ENCODE measurements at places on chromosomes 2 and 18. TPM values are rescaled to one million over a fixed set of nuclear protein-coding genes. Genes with fewer than 3 reads are reported as not detected.

The CHRNA1 gene
- 198 TPM for polyA plus RNA-seq

The DDX1 gene
- polyA plus RNA-seq, result 114 TPM

The PLA2R1 gene
- polyA plus RNA-seq, result 10.6 TPM

The FECH gene
- polyA plus RNA-seq, result 22.2 TPM

The LYPD1 gene
- polyA plus RNA-seq, result 11.0 TPM

The DCTN1 gene
- polyA plus RNA-seq, result 86.6 TPM

The IL1R1 gene
- polyA plus RNA-seq, result 11.7 TPM

The LRATD1 gene
- 41.0 TPM for polyA plus RNA-seq

The NPPC gene
- 3.9 TPM for polyA plus RNA-seq

The OTOS gene
- polyA plus RNA-seq, result not detected

GRCh38 chr2:202612145-202612544, 22.6 kb upstream of the FAM117B start:
- no peak for DNase-seq

GRCh38 chr2:179020156-179020750, 29.7 kb downstream of the CCDC141 start:
- no peak for DNase-seq

GRCh38 chr2:67038195-67038594, 358.9 kb upstream of the ETAA1 start:
- DNase-seq, result no peak

DNA sequence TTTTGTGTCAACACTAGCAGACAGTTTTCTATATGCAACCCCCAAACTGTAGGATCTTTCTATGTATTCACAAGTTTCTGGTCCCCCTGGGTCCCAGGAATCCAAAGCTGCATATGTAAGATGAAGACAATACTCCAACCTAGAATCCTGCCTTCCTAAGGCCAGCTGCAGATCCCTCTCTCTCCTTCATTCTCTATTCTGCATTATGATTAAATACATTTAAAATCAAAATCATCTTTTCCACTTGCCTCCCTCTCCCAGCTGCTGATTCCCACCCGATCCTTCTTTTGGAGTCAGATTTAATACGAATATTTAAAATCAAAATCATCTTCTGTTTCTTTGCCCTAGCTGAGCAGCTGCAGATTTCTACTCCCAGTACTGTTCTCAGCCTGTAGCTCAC, 783.0 kb upstream of the ZEB2 start:
- DNase-seq, result peak; percentile 70

DNA sequence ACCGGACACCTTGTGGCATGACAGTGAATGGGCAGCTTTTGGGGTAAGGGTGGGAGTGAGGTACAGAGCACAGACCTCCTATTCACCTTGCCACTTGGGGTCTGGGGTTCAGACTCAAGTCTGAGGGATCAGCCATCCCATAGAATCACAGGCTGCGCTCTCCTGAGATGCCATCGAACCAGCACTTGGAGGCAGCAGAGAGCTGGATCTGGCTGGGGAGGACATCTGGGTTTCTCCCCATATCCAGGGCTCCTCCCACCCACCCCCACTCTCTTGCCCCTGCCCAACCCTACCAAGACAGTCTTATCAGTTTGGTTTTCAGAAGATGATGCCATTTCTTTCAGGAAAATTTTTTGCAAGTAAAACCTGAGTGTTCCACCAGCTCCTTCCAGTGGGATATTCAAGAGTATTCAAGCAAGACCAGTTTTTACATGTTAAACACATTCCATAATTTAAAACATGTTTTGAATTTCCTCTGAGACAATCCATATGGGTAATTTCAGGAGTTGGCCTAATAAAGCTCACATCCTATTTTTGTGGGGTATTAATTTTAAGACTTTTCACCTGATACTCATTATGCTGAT, 29.2 kb upstream of the TEX44 start:
- peak; percentile 41 for DNase-seq

- DNase-seq, result no peak
Observed at GRCh38 chr18:38900445-38900844, 1334.8 kb upstream of the CELF4 start.

DNA sequence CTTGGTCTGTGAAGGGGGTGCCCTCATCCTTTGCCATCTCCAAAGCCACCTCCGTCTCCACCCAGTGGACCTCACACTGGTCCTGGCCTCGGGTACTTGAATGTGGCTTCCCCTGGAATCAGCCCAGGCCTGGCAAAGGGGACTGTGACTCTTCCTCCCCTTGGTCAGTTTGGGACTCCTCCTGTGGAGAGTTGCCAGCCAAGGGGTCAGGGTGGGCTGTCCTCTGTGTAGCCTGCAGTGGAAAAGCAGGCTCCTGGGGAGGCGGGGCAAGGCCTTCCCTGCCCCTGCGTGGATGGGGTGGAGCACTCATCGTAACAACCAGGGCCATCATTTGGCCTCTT, 59.8 kb downstream of the INHBB start:
- no peak for DNase-seq

GRCh38 chr2:67880291-67880761, 182.5 kb downstream of the C1D start:
- DNase-seq, result no peak

DNA sequence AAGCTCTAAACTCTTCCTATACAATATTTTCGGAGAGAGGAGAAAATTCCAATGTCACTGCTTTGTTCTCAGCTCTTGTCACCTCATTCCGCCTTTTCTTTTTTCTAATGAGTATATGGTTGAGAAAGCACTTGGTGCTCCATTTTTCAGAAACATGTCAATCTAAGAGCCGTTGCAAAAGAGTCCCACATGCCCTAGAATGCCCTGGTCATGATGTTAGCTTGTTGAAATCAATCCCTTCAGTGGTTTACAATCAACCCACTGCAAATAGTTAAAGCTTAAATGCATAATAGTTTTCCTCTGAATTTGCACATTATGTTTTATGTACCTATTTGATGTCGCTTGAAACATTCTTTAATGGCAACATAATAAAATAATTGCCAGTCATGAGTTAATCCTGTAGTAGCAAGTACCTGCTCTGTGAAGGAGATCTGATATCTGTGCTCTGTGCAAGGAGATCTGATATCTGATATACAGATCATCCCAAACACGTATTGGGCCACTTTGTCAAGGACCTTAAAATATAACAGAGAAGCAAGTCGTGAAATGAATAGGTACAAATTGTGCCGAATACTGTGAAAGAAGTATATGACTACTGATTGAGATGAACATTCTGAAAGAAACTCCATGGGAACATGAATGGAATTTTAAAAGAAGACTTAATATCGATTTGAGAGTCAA, 1633.5 kb downstream of the SUCLG1 start:
- no peak for DNase-seq

- DNase-seq, result peak; percentile 43
Observed at GRCh38 chr2:101124643-101125366, 26.4 kb downstream of the TBC1D8 start.

- DNase-seq, result no peak
Observed at GRCh38 chr2:22499082-22499839, 885.7 kb upstream of the KLHL29 start.

GRCh38 chr2:212384027-212384426, 154.6 kb downstream of the ERBB4 start:
- no peak for DNase-seq

GRCh38 chr2:74696829-74697228, 42.8 kb downstream of the SEMA4F start:
- DNase-seq, result no peak

GRCh38 chr2:2788076-2788475, 457.0 kb upstream of the MYT1L start:
- DNase-seq, result no peak

DNA sequence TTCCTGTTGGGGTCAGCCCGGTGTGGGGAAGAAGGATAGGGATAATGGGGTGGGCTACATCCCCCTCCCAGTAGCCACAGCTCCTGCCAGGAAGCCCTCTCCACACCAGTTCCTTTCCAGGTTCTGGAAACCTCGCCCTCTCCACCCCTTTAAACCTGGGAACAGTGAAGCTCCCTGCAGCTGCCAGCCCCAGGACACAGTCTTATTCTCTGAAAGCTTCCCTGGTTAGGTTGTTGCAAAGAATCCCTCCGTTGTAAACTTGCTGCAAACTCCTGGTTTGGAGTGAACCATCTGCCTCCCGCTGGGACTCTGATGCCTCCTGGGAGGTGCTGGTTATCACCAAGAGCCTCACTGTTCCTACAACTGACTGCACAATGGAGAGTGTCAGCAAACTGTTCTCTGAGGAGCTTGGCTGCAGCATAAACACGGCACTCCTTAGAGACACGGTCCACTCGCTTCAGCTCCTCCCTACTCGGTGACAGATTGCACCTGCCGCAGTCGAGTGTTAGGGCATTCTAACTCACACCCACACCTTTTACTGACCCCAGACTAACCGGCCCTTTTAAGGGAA, 261.8 kb upstream of the RAB6C start:
- DNase-seq, result no peak

DNA sequence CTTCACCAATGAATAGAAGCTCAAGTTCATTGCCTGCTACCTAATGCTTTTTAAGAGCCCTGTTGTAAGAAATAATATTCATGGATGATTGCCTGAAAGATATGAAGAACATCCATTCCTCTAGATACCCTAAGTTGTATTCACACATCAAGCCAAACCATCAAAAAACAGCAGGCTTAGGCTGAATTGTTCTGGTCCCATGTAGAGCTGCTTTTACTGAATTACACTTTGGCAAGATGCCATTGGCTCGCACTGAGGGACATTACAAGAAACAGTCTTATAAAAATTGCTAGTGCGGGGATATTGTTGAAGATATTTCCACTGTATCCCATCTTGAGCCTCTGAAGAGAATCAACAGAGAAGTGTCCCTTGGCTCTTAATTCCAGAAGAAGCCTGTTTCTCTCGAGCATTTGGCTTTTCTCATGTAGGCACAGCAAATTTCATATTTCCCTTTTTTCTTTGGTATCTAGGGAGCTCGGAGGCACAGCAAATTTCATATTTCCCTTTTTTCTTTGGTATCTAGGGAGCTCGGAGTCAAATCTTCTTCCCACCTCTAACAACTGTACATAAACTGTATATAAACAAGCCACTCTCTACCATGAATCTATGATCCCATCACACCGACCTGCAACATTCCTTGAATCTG, 107.5 kb downstream of the COLEC12 start:
- DNase-seq, result peak; percentile 68

DNA sequence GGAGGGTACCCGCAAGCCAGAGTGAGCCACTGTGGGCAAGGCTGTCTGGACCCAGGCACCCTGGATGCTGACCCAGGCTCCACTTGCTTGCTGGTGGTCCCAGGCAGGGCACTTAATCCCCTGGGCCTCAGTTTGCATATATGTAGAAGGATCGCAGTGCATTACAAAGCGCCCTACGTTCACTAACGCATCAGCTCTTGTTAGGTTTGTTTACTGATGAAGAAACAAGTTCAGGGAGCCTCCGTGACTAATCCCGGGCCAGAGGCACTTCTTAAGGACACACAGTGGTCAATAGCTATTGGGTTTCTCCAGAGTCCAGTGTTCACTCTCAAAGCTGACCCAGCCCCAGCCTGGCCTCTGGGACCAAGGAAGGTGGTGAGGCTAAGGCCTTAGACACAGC, 70.2 kb downstream of the LBH start:
- no peak for DNase-seq

GRCh38 chr2:37614061-37614738, 57.2 kb downstream of the CDC42EP3 start:
- DNase-seq, result no peak

DNA sequence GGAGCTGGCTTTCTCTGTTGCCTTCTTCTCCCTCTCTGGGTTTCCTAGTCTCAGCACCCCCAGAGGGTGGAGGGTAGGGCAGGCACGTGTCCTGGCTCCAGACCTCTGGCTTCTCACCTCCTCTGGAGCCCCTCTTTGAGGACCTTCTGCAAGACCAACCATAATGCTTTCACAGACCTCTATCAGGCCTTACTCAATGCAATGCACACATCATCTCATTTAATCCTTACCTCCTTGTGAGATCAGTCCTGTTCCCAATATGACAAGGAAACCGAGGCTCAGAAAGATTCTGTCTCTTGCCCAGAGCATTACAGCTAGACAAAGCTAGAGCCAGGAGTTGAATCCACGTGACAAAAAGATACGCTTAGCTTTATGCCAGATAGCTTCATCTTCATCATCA, 8.2 kb downstream of the ATOH8 start:
- no peak for DNase-seq

DNA sequence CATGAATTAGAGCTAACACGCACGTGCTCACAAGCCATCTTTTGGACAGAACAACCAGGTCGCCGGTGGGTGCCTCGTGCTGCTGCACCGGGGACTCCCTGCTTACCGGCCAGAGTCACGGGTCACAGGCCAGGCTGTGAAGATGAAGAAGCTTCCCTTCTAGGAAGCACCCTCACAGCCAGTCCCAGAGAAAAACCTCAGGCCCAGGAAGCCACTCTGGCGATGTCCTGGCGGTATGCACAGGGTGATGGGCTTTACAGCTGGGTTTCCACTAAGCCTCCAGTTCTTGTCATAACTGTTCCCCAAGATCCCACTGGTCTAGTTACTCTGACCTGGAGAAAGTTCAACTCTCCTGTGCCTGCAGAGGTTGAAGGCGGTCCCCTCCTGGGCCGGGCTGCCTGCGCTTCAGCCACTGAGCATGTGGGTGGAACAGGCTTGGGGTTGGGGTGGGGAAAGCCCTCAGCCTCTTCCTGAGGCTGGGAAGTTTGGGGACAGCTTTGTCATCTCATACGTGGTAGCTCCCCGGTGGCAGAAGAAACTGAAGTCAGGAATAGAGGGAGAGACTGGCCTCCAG, 15.2 kb upstream of the DIS3L2 start:
- DNase-seq, result no peak

DNA sequence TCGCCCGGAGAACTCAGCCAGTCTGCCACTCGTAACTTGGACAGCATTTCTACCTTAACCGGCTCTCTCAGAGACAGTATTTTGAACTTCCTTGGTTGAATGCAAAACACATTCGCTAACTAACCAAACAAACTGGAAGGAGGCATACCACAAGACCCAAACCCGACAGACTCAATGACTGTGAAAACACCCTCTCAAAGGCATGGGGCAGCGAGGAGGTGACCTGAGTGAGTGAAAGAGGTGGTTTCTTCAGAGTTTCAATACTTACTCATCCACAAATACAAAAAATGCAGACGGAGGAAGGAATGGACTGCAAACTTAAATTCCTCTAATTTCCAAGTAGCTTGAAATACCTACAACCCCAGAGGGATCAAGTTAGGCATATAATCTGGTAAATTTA, 132.9 kb downstream of the GAREM1 start:
- no peak for DNase-seq

GRCh38 chr2:107712857-107713256, 113.8 kb upstream of the RGPD4 start:
- no peak for DNase-seq

DNA sequence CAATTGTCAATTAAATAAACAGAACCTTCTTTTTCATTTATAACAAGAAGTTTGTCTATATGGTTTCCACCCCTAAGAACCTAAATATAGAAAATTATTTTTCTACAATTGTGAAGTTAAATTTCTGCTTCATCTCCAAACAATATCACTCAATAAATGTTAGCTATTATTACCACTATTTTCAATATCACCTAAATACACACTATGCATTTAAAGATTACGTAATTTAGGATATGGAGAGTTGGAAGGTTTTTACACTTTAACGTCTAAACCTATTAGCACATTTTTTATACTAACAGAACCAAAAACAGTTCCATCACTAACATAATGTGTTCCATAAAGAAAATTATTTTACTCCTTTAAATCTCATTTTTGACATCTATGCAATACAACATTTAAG, 48.0 kb downstream of the ROCK2 start:
- DNase-seq, result no peak

GRCh38 chr2:43081131-43081765, 145.2 kb downstream of the ZFP36L2 start:
- DNase-seq, result no peak

- peak; percentile 67 for DNase-seq
Observed at GRCh38 chr2:206832873-206833272, 67.5 kb downstream of the FASTKD2 start.

GRCh38 chr2:38592951-38593350, 9.8 kb downstream of the HNRNPLL start:
- no peak for DNase-seq

- no peak for DNase-seq
Observed at GRCh38 chr2:25417715-25418369, 76.1 kb upstream of the DNMT3A start.

All from muscle of arm (tissue), 14 donors.